ENCODE measurements at places on chromosomes 4 and X. TPM values are rescaled to one million over a fixed set of nuclear protein-coding genes. Genes with fewer than 3 reads are reported as not detected.

The F11 gene
- total RNA-seq: not detected

DNA sequence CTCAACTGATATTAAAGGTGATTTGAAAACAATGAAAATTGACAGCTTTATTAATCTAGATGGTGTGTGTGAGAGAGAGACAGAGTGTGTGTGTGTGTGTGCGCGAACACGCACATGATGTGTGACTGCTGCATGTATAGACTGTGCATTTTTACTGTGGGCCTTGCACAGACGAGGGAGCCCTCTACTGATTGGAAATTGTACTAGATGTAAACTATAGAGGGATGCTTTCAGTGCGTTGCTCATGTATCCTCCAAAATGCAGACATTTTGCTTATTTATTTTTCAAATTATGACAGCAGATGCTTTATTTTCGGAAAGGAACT lies 168.4 kb upstream of the GK2 start:
- no peak for DNase-seq

The S100P gene
- 3.8 TPM for total RNA-seq

The KIT gene
- total RNA-seq: 6.0 TPM

The TMEM156 gene
- total RNA-seq: 25.6 TPM

- no peak for DNase-seq
Measured at GRCh38 chr4:35963974-35964515, 280.3 kb downstream of the ARAP2 start.

GRCh38 chrX:134798472-134798871 lies 140.2 kb upstream of the PLAC1 start:
- no peak for DNase-seq

DNA sequence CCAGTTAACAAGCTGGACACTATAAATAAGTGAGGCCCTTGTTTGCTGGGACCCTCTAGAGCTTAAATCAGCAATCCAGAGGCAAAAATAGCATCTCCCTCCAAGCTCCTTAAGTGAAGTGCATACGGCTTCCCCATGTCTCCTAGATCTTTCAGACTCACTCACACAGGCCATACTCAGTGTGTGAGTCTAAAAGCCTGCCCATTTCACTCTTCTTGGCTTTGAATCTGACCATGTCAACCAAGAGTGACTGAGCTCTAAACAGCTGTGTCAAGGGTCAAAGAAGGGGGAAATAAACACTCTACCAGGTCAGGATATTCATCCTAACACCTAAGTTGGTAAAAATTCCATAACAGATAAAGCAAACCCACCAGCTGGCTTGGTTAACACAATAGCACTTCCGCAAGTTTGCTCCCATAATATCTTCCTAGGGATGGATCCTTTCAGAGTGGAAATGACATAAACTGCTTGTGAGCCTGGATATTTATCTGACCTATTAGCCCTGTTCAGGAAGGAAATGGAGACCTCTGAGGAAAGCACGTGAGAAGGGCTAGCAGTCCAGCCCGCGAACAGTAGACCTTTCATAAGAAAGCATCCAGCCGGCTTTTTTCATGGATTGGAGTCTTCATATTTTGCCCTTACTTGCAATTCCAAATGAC lies 65.6 kb downstream of the MID1 start:
- DNase-seq: no peak

The PDLIM3 gene
- total RNA-seq: not detected

DNA sequence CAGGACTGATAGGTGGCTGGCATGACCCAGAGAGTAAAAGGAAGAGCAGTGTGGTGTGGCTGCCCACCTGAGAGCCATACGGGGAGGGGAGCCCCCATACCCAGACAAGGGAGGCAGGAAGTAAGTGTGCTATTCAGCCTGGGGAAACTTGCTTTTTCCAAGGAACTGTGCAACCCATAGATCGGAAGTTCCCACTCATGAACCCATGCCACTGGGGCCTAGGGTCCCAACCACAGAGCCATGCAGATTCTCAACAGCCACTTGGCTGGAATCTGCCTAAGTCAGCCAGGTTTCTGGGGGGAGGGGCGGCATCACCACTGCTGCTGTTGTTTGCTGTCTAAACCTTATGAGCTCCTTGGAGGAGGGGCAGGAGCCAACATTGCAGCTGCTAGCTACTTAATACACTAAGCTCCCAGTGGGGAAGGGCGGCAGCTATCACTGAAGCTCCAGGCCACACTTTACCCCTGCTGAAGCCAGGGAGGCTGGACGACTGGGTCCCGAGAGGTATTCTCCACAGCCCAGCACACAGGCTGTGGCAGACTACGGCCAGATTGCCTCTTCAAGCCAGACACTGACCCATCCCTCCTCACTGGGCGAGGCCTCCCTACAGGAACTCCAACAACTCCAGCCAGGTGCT lies 410.4 kb downstream of the INPP4B start:
- DNase-seq: no peak

The COL25A1 gene
- not detected for total RNA-seq

GRCh38 chr4:113691676-113692075 lies 69.9 kb downstream of the CAMK2D start:
- DNase-seq: no peak

DNA sequence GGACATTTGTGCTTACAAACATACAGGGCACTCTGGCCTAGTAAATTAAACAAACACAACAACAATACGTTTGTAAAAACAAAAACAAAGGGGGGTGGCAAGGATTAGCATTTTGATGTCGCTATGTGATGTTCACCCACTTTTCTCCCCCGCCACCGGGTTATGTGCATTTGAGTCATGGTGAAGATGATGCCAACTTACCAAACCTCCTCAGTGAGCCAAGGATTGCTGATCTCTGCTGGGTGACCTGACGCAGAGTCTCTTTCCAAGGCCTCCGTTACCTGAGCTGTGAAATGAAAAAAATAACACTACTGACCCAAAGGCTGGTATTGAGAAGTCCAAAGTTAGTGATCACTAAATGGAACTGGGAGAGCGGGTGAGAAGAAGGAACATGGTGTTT lies 85.4 kb downstream of the RBM47 start:
- DNase-seq: no peak

GRCh38 chr4:2281575-2282343 lies 19.9 kb upstream of the MXD4 start:
- DNase-seq: peak; percentile 81

GRCh38 chr4:135371137-135371536 lies 1169.5 kb upstream of the PABPC4L start:
- DNase-seq: no peak

The SLC26A1 gene
- total RNA-seq: not detected

DNA sequence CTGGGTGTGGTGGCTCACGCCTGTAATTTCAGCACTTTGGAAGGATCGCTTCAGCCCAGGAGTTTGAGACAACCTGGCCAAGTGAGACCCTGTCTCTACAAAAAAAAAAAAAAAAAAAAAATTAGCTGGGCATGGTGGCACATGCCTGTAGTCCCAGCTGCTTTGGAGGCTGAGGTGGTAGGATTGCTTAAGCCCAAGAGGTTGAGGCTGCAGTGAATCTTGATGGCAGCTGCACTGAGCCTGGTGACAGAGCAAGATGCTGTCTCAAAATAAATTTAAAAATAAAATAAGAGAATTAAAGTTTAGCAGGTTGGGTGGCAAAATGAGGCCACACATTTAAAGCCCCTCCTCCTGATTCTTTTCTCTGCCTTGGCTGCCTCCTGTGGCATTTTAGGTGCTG lies 47.1 kb downstream of the HTT start:
- no peak for DNase-seq

The PHEX gene
- 0.91 TPM for total RNA-seq

DNA sequence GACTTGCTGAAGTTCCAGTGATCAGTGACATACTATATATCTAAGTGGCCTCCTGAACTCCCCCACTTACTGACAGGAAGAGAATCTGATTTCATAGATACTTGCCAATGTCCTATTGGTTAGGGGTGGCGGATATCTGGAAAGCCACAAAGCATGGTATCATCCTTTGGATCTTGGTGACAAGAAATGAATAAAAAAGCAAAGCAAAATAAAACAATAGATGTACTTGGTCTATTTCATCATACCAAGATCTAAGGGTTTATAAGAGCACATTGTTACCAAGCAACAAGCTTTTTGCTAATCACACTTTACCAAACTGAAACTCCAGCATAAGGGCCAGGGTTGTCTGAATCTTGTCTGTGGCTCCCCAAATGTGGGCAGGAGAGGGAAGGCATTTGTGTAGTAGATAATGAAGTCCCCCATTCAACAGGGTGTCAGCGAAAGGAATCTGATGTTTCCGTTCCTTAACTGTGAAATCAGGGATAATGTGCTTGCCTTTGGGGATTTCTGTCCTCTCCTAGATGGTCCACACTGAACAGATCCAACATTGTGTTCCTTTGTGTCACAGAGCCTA lies 125.0 kb upstream of the SMIM10 start:
- DNase-seq: no peak

- no peak for DNase-seq
Measured at GRCh38 chrX:9315086-9315485, 149.8 kb upstream of the TBL1X start.

- DNase-seq: no peak
Measured at GRCh38 chr4:146073517-146073916, 102.0 kb upstream of the LSM6 start.

The FAT1 gene
- not detected for total RNA-seq

DNA sequence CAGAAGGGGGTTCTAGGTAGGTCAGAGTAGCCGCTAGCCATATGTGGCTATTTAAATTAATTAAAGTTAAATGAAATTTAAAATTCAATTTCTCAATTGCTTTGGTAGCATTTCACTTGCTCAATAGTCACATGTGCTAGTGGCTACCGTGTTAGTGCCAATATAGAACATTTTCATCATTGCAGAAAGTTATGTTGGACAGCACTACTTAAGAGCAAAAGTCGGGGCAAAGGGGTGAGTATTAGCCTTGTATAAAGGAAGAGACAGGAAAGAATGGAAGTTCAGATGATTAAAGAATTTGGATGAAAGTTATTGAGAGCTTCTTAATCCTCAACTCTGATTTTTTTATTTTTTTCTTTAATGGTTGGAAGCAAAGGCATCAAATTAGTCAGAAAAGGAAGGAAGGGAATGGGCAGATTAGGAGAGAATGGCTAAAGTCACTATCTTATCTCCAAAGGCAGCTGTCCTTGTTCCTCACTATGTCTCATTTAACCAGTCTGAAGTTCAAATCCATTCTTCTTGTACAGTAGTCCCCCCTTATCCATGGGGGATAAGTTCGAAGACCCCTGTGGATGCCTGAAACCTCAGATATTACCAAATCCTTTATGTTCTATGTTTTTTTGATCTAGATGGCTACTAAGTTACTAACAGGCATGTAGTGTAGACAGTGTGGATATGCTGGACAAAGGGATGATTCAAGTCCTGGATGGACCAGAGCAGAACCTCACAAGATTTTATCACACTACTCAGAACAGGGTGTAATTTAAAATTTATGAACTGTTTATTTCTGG lies 22.9 kb downstream of the OCIAD1 start:
- no peak for DNase-seq

DNA sequence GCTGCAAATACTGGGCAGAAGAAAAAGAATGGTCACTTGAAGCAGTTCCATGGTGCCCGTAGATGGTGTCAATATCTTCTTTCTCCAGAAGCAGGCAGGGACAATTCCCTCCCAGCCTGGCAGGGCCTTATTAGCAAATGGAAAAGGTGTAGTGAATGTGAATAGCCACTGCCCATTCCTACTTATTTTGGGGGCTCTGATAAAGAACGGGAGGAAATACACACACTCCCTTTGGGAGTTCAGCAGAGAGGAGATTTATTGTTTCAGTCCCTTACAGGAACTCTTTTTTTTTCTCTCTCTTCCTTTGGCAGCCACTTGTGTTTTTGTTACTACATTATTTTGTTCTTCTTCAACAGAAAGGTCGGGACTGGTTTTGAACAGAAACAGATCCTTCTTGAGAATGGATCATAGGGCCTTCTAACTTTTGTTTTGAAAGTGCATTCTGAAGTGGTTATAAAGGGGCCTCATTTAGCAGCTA lies at the start of gene EMCN:
TSS of gene EMCN (minus strand) at position 159 of the 478 bp plus-strand sequence. CDS start at position 51, 108 bp downstream.
- no peak for DNase-seq

The KIF4A gene
- 0.05 TPM for total RNA-seq

The NMU gene
- not detected for total RNA-seq

The FSTL5 gene
- not detected for total RNA-seq

DNA sequence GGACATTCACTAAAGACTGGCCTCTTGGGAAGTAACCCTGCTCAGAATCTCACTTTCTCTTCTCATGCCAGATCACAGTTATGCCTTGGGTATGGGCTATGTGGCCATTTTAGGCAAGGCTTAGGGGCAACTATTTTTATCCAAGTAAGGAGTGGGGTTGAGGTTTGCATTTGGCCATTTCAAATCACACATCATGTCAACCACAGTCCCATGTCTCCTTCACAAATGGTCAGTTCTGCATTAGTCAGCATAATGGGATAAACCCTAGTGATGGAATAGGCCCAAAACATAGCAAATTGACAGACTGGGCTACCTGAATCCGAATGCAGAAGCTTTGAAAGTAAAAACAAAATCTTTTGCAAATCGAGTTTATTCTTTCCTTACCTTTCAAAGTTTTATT lies 827 bp upstream of the RTL3 start:
- DNase-seq: no peak

The XAGE2 gene
- not detected for total RNA-seq

The OPRPN gene
- total RNA-seq: not detected

The FAM50A gene
- 58.1 TPM for total RNA-seq

- DNase-seq: no peak
Measured at GRCh38 chr4:181216501-181216900, 1026.7 kb upstream of the TENM3 start.

DNA sequence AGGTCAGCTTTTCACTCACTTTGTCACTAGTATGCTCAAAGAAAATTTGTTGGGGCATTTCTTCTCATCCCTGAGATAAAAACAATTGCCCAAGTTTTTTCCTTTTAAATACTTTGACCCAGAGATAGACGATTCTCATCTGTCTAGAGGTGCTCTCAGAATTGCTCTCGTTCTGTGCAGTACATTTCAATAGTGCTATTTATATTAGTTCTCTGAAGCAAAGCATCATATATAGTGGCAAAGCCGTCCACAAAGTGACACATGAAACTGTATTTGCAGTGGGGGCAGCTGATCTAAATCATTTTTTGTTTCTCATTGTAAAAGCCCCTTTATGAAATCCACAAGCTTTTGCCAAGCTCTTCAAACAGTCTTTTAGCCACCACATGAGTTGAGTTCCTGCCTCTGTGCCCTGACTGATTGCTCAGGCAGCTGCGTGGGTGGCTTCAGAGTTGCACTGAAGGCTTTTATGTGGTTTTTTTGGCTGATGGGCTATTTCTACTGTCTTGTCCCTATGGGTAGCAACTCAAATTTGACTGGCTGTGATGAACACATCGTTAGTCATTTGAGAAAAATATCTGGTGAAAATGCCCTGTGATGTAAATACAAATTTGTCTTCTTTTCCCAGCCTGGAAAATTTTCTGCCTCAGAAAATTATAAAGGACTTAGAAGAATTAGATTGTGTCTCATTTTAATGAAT lies 119.1 kb upstream of the OTUD4 start:
- no peak for DNase-seq

The CLDN2 gene
- not detected for total RNA-seq

GRCh38 chr4:186441502-186441901 lies 113.9 kb downstream of the MTNR1A start:
- no peak for DNase-seq

The RPL36A gene
- total RNA-seq: 270 TPM

DNA sequence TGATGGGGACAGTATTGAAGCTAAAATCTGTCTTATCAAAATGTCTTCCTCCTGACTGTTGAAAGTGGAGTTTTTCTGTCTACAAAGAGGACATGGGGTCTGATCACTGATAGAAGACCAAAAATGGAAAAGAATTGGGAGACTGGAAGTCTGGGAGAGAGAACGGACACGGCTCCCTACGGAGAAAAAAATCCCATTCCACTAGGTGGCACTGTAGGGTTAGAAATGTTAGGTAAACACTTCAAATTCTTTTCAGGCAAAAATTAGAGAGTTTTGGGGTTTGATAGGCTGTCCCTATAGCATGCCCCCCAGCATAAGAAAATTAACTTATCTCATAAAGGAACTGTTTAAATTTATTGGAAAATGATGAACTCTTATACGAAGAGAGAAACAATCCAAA lies 200.5 kb downstream of the FAM133A start:
- no peak for DNase-seq
